ENCODE measurements at places on chromosomes 4 and X.

GRCh38 chrX:39205467-39205866 is 404.2 kb downstream of the MID1IP1 start:
- no peak for DNase-seq

DNA sequence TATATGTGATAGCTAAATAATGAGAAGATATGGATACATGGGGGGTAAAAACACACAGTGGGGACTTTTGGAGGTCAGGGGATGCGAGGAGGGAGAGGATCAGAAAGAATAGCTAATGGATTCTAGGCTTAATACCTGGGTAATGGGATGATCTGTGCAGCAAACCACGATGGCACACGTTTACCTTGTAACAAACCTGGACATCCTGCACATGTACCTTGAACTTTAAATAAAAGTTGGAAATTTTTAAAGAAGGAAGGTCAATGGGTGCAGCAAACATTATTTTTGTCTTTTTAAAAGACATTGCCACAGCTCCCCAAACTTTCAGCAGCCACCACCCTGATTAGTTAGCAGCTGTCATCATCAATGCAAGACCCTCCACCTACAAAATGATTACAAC is 29.7 kb upstream of the UGT2B15 start:
- no peak for DNase-seq

DNA sequence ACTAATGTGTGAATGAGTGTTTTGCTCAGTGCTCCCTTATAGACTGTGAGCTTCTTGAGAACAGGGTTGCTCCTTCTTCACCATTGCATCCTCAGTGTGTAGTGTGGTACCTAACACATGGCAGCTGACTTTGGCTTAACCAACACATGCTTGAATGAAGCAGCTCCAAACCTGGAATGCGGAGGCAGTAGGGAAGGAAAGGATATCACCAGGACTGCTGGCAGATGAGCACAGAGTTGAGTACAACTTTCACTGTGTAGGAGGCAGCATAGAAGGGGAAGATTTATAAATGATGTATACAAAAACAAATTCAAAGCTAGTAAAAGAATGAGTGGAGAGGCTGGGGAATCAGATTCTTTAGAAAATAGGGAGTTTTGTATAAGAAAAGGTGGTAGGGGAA is 174.3 kb downstream of the SLIT2 start:
- DNase-seq: no peak

DNA sequence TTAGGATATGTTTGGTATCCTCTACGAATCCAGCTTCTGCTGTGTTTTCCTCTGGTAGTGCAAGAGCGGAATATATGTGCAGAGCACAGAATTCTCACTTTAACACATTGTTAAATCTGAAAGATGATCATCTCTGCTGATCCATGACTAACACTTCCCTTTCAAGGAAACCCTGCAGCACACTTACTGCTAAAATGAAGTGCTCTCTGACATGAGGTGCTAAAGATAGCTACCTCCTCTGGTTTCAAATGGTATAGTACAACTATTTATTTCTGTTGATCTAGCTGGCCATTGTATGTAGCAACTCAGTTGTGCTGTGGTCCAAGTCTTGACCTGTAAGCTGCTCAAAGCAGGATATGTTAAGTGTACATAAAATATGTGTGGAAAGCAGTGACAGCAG is 162.4 kb upstream of the FMR1 start:
- no peak for DNase-seq

- no peak for DNase-seq
Measured at GRCh38 chr4:54497947-54498346, 159.8 kb upstream of the KIT start.

- no peak for DNase-seq
Measured at GRCh38 chr4:38166082-38166481, 205.9 kb downstream of the PTTG2 start.
